ENCODE measurements at places on chromosomes 1 and 21.

DNA sequence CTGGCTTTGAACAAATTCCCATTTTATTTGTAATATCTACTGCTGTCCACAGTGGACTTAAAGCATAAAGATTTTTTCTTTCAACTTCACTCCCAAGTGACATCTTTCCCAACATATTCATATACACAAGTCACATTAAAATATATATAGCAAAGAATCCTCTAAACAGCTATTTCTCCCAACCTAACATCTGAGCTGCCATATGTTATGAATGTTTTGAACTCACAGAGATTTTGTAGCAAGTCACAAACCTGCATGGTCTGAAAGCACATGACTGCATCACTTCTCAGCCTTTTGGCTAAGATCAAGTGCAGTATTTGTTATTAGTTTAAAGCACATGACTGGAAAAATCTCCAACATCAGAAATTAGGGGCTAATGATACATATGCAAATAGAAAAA is 7.7 kb upstream of the HFM1 start:
- DNase-seq: no peak

DNA sequence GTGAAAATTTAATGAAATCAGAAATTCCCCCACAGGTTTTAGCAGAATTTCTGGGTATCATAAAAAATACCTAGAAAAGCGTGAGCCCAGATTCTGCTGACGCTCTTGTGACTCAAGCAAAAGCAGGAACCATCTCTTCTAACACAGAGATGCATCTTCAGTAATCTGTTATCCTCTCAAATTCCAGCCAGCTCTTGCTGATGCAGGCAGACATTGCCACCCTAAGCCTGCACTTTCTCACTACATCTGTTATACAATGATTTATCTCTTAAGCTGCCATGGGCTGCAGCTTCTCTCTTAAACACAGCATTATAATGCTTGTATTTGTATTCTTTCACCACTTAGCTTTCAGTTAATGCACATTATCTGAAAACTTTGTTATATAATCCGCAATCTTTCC is 113.0 kb upstream of the RGS1 start:
- DNase-seq: no peak

GRCh38 chr1:94045465-94046056 is 75.4 kb downstream of the ABCA4 start:
- no peak for DNase-seq

DNA sequence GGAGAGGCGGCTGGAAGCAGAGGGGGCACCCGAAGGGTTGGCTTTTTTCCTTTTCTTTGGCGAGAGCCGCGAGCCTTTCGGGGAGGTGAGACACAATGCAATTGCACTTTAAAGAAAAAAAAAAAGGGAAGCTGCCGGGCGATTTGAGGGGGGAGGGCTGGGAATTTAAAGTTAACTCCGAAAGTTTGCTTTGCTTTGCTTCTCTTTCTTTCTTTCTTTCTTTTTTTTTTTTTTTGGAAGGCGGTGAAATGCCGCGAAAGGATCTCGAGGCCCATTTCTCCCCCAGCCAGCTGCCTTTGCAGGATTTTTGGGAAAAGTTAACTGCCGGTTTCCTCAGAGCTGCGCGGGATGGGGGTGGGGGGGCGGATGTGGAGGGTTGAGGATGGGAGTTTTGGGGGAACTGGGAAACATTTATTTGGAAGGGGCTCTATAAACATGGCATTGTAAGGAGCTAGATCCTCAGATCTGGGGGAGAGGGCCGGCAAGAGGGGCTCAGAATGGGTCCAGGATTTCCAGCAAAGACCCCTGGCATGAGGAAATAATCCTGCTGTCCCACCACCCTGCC is 997 bp downstream of the ZNF362 start:
- DNase-seq: no peak

DNA sequence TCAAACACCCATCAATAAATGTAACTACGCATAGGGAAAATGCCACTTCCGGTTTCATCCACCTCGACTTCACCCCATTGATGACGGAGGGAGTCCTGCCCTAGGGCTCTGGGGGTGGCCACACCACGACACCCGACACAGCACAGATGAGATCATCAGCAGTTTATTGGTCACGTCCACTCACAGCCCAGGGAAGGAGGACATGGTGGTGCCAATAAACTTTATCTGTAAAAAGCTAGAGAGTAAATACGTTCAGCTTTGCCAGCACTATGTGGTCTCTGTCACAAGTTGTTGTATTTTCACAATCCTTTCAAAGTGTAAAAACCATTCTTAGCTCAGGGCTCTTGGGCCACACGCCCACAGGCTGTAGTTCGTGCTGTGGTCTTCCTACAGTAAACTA is 16.3 kb downstream of the SETD4 start:
- DNase-seq: no peak

Measured in activated T-helper 1 cell treated with anti-CD3 and anti-CD28 coated beads, Interleukin-12 subunit alpha, Interleukin-12 subunit beta, Interleukin-2, Interleukin-4 antibody, amounts not matched to agents 30 ng/mL and 10 ng/mL and 1 ng/mL, durations not matched to agents 14 hours and 24 hours and 36 hours (primary cell).